ENCODE measurements at places on chromosomes 7 and 10. TPM values are rescaled to one million over a fixed set of nuclear protein-coding genes. Genes with fewer than 3 reads are reported as not detected.

The PITX3 gene
- total RNA-seq: not detected

The GARIN1A gene
- 0.53 TPM for total RNA-seq

The HOXA5 gene
- total RNA-seq: not detected

The OR6B1 gene
- total RNA-seq: not detected

The TFPI2 gene
- total RNA-seq: 166 TPM

The CROT gene
- total RNA-seq: 13.3 TPM

The KCND2 gene
- total RNA-seq: 0.90 TPM

The AKR1B15 gene
- not detected for total RNA-seq

The CFAP43 gene
- total RNA-seq: 0.23 TPM

The RBM28 gene
- 14.2 TPM for total RNA-seq

The SPAG6 gene
- not detected for total RNA-seq

The SFMBT2 gene
- total RNA-seq: 0.08 TPM

The EEPD1 gene
- 11.3 TPM for total RNA-seq

The CUZD1 gene
- 0.30 TPM for total RNA-seq

The DBNL gene
- 262 TPM for total RNA-seq

The TDRD1 gene
- 7.7 TPM for total RNA-seq

The BAMBI gene
- 13.1 TPM for total RNA-seq

The GPR26 gene
- not detected for total RNA-seq

The TMEM229A gene
- total RNA-seq: 0.23 TPM

The MYL10 gene
- total RNA-seq: not detected

The RBP4 gene
- 0.23 TPM for total RNA-seq

The WDR37 gene
- 12.5 TPM for total RNA-seq

The NPY4R2 gene
- total RNA-seq: 0.12 TPM

The HDAC9 gene
- total RNA-seq: 21.2 TPM

The SPOCK2 gene
- 0.12 TPM for total RNA-seq

The CYP3A5 gene
- not detected for total RNA-seq

The JAKMIP3 gene
- 0.08 TPM for total RNA-seq

The SH2B2 gene
- total RNA-seq: 0.70 TPM

The PHTF2 gene
- total RNA-seq: 5.9 TPM

The WIPF3 gene
- total RNA-seq: not detected

The PAX4 gene
- total RNA-seq: not detected

The OR2A12 gene
- total RNA-seq: not detected

The HOXA10 gene
- total RNA-seq: not detected

The SMO gene
- 18.5 TPM for total RNA-seq

The TRIM50 gene
- total RNA-seq: not detected

The KEL gene
- not detected for total RNA-seq

The DGKB gene
- not detected for total RNA-seq

The SSC4D gene
- 0.68 TPM for total RNA-seq

The TMEM209 gene
- 4.8 TPM for total RNA-seq

The DENND2A gene
- total RNA-seq: 0.75 TPM

The ARMC3 gene
- not detected for total RNA-seq

The ZNF680 gene
- total RNA-seq: 8.6 TPM

The ATOH7 gene
- not detected for total RNA-seq

The SDK1 gene
- under 0.01 TPM for total RNA-seq

The TRUB1 gene
- total RNA-seq: 12.1 TPM
